Right renal pelvis (tissue), 4 donors: ENCODE measurements at places on chromosomes 4 and X. TPM values are rescaled to one million over a fixed set of nuclear protein-coding genes. Genes with fewer than 3 reads are reported as not detected.

Gene GCNA
- polyA plus RNA-seq: 1.7 TPM

Gene CPZ
- 20.1 TPM for polyA plus RNA-seq

Gene PLAC1
- 5.8 TPM for polyA plus RNA-seq

Gene GAGE2A
- not detected for polyA plus RNA-seq

Gene CXCL1
- polyA plus RNA-seq: 0.39 TPM

Gene SLC25A4
- polyA plus RNA-seq: 48.0 TPM

Gene RBM46
- 0.06 TPM for polyA plus RNA-seq

Gene TMEM271
- not detected for polyA plus RNA-seq

- DNase-seq: no peak
Measured at GRCh38 chrX:103629318-103630170, 769 bp downstream of the TCEAL1 start.

DNA sequence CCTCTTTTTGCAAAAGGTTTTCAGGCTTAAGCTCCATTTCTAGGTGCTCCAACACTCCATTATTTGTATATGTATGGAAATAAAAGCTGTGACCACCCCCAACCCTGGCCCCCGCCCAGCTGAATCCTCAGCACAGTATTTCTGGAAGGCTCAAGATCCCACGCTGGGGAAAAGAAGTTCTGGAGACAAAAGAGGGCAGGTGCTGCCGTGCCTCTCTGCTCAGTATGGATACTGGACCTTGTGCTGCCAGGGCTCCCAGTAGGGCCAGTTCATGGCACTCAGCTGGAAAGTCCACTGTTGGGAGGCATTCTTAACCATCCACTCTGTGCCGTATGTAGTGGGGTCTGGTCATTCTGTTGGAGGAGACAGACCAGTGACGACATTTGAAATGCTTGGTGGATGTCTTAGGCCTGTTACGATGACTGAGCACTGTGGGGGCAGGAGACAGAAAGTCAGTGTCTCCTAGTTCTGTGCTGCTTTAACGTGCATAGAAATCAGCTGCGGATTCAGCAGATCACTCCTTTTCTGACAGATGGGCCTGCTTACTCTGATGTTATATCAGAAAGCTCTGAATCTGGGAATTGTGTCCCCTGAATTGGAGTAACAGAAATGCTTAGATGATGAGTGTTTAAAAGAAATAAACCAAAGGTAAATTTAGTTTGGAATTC is 48.4 kb upstream of the MSANTD1 start:
- no peak for DNase-seq

DNA sequence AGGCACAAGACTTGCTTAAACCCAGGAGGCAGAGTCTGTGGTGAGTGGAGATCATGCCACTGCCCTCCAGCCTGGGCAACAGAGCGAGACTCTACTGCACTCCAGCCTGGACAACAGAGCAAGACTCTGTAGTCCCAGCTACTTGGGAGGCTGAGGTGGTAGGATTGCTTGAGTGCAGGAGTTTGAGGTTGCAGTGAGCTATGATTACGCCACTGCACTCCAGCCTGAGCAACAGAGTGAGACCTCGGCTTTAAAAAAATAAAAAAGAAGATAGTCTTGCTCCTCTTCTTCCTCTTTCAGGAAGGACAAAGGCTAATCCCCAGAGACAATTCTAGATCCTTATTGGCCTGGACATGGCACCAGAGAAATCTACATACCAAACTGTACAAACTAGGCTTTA is 5.7 kb upstream of the PPEF2 start:
- no peak for DNase-seq

DNA sequence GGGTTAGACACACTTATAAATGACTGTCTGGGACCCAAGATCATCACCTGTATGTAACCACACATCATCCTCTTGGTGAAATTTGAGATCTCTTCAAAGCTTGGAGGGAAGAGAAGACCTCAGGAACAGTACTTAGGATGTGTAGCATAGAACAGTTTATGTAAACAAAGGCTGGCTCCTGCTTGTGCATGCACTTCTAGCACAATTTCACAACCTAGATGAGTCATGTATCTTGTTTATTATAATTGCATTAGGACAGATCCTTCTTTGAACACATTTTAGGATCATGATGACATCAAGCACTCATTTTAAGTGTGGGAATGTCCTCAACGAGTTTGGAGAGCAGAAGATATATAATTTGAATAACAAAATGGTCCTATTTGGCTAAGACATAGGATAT is 26.3 kb upstream of the ZMAT1 start:
- DNase-seq: no peak

GRCh38 chrX:66163849-66164411 is at the start of gene HEPH:
HEPH (plus strand) TSS chrX:66164247; CDS start chrX:66170571, 6,324 bp downstream.
- DNase-seq: no peak

- DNase-seq: no peak
Measured at GRCh38 chr4:125719987-125720386, 405.2 kb downstream of the FAT4 start.

- no peak for DNase-seq
Measured at GRCh38 chr4:138772366-138772765, 243.2 kb upstream of the NOCT start.

- DNase-seq: no peak
Measured at GRCh38 chrX:76555816-76556215, 128.3 kb downstream of the MAGEE1 start.
